NCI-H2081 (cell line): ENCODE measurements at places on chromosomes 4 and X.

- no peak for DNase-seq
Observed at GRCh38 chrX:3227526-3227925, 118.9 kb downstream of the MXRA5 start.

GRCh38 chrX:13081395-13082205 lies 37.2 kb upstream of the FAM9C start:
- DNase-seq: no peak

DNA sequence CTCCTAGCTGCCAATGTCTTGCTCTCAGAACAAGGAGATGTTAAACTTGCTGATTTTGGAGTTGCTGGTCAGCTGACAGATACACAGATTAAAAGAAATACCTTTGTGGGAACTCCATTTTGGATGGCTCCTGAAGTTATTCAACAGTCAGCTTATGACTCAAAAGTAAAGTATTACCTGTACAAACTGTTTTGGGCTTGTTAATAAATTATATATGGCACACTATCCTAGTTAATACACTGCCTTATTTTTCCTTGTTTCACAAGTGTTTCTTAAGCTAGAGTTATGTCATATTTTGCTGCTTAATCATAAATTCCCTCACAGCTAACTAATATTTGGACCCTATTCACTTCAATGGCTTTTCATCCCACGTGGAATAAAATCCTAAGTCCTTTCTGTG lies 45.3 kb downstream of the STK26 start:
- no peak for DNase-seq

GRCh38 chr4:90845777-90846176 lies 718.6 kb downstream of the CCSER1 start:
- no peak for DNase-seq

DNA sequence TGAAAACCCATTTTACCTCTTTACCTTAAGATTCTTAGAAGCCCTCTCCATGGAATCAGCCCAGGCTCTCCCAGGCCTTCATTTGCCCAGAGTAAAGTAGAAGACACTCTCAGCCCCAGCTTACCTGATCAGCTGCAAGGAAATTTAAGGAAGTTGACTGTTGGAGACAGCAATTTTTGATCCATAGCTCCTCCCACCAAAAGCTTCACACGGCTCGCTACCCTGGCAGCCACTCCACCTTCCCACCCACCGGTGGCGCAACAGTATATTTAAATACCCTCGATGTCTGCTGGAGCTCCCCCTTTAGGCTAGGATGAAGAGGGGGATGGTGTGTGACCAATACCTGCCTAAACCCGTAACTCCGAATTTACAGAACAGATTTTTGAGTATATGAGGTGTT lies 75.4 kb downstream of the MBNL3 start:
- DNase-seq: no peak
